ENCODE measurements at places on chromosomes 2 and 18.

DNA sequence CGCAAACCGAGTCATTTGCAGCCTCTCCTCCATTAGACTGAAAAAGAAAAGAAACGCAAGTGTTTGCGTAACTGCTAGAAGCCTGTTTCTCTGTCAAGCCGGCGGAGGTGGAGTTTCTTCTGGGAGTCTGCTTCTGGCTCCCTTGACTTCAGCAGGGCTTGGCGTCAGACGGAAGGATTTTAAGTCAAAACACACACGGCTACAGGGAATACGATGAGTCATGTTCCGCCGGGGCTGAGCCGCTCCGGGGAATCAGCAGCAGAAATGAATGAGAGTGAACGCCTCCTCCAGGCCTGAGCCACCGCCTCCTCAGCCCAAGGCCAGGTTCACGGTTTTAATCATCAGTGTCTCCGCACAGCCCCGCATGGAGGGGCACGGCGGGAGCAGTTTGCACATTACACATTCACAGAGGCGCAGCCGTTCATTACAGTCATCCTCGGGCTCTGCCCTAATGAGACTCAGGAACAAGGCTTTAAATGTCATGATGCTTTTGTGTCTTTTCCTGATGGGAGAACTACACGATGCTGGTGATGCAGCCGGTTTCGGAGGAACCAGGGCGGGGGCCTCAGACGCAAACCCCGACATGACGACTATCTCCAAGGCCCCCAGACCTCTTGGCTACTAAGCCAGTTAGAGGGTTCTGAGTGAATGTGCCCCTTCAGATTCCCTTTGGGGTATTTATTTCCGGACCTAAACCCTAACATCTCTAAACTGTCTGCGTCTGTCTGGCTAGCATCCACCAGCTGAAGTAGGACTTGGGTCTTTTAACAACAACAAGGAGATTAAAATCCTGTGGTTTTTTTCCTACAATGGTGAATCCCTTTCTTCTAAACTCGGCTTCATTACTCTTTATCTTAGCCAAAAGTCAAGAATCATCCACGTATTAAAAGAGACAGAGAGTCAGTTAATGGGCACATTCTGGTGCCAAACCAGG, 11.1 kb upstream of the SCG2 start:
- no peak for DNase-seq

- DNase-seq: no peak
These were observed 79.3 kb downstream of the NABP1 start for GRCh38 chr2:191757208-191757607.

- DNase-seq: no peak
These were observed 46.3 kb upstream of the ITGB6 start for GRCh38 chr2:160246356-160246755.

GRCh38 chr2:32135409-32135808, 30.3 kb upstream of the SLC30A6 start:
- DNase-seq: no peak

DNA sequence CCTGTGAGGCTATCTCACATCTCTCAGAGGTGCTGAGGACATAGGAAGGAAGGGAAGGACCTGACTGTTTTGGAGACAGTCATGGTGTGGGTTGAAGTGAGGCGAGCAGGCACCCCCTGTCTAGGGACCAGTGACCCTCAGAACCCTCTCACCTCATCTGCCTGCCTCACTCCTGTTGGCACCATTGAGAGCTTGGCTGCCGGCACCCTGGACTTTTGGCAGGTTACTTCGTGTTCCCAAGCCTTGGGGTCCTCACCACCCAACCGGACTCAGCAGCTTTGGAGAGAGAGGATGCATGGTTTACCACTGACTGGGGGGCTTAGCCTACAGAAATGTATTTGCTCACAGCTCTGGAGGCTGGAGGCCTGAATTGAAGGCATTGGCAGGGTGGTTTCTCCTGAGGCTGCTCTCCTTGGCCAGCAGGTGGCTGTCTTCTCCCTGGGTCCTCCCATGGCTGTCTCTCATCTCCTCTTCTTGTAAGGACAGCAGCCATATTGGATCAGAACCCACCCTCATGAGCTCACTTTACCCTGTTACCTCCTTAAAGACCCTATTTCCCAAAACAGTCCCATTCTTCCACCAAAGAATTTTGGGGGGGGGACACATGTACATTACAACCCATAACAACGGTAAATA, 142.0 kb downstream of the TSN start:
- no peak for DNase-seq

- no peak for DNase-seq
These were observed 33.5 kb downstream of the DAPL1 start for GRCh38 chr2:158828378-158829164.

DNA sequence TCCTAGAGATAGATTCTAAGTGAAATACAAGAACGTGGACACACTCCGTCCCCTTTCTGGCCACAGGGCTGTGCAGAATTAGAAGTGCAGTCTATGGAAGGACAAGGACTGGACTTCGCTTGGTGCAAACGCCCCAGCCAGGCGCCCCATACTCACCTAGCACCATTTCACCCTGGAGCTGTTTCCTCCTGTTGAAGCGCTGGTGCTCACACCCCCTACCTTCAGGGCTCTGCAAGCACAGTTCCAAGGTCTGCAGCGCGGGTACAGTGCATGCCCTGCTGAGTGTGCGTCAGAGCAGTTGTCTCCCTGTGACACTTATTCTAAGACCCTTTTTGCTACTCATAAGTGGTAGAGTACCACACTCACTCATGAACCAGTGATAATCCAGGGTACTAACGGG, 3.0 kb downstream of the HPCAL1 start:
- DNase-seq: no peak

- no peak for DNase-seq
These were observed 1246.3 kb upstream of the PIK3C3 start for GRCh38 chr18:40708726-40709125.

- no peak for DNase-seq
These were observed 30.1 kb downstream of the SH2D6 start for GRCh38 chr2:85448461-85449213.

DNA sequence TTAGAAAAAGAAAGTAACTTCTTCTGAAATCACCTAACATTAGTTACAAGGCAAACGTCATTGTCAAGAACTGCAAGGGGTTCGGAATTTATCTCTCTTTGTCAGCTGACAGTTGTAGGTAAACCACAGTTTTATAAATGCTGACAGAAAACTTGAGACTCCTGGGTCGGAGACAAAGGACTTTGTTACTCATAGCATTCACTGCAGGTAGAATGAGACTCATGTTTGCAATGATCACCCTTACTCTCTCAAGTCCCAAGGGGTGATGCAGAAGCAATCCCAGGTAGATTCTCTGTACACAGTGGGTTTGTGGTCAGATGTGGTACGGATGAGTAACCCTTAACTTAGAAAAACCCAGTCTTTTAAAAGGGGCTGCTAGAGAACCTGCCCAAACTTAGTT, 757.8 kb downstream of the TRIB2 start:
- no peak for DNase-seq

DNA sequence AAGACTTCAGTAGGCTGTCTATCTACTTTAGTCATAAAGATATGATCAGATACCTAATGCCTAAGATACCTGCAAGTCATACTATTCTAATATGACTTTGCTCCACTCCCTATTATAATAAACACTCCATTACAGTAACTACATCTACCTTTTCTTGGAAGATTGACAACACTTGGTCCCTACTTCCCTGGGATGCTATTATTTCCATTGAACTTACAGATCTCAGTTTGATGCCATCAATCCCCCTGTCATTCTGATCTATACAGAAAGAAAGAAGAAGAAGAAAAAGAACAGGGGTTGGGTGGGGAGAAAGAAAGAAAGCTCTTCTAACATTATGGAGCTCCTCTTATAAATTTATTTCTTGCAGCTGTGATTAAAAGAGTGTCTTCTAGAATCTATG, 889.1 kb upstream of the NRXN1 start:
- no peak for DNase-seq

- DNase-seq: no peak
These were observed 40.6 kb upstream of the INHBB start for GRCh38 chr2:120305296-120305695.

GRCh38 chr2:30266051-30266621, 34.8 kb downstream of the LBH start:
- DNase-seq: no peak

GRCh38 chr18:8627107-8627472, 17.9 kb downstream of the RAB12 start:
- no peak for DNase-seq

DNA sequence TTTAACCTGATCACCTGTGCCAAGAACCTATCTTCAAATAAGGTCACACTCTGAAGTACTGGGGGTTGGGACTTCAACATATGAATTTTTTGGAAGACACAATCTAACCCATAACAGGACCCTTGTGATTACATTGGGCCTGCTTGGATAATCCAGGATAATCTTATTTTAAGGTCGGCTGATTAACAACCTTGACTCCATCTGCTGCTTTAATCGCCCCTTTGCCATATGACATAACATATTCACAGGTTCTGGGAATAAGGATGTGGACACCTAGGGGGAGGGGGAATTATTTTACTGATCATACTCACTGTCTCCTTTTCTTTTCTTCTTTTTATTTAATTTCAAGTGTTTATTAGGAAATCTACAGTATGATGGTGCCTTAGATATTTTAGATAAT, 34.8 kb downstream of the CDH20 start:
- DNase-seq: no peak

DNA sequence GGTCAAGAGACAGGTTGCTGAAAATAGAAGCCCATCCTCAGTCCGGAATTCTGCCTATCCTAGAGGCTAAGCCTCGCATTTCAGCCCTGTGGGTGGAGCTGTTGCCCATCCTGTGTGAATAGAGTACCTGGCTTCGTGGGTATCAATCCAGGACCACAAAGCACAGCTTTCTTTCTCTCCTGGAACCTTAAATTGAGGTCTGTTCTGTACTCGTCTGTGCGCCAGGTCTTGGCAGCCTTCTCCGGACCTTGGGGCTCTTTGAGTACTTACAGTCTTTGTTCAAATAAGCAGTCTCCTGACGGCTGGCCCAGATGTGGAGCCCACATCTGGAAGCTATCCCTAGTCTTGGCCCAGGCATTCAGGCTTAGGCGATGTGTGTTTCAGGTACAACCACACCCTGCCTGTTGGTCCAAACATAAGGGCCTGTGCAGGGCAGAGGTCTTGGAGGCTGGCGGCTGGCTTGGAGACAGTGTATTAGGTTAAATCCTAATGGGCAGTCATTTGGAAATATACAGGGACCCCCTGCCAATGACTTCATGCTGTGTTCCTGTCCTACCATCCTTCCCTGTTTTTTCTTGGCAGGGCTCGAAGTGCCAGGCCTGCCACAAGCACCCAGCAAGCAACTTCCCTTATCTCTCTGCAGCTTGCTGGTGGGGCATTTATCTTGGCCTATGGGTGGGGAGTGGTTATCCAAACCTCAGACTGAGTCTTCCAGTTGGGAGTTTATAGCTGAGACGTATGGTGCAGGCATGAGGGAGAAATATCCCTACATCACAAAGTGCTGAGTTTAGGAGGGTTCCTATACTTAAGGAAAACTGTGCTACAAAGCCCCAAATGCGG, 294.1 kb downstream of the BCL2 start:
- DNase-seq: no peak

DNA sequence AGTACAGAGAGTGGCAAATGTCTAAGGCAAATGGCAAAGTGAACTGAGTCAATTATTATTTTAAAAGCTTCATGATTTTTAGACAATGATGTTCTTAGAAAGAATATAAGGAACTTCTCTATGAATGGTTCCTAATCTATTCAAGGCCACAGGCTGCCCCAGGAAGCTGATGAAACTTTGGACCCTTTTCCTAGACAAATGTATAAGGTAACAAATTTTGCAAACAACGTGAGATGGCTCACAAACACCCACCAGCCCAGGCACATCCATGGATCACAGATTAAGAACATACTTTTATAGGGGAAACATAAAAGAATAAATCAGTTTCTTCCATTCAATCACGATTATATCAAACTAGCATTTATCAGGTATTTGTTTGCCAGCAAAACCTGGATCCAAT, 659.0 kb downstream of the IRS1 start:
- no peak for DNase-seq

DNA sequence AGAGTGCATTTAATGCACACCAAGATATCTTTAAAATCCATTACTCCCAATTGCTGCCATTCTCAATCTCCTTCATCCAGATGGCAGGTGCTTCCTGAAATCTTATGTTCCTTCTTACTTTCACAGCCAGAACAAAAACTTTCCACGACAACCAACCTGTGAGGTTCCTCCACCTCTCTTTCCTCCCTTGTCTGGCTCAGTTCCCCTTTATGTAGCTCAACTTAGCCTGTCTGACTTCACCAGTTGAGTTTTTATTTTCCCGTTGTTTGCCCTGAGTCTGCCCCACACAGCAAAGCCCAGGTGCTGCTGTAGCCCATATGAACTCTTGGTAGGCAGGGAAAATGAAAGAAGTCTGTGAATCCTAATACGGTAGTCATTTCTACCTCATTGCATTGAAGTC, 112.5 kb downstream of the MREG start:
- no peak for DNase-seq

- DNase-seq: no peak
These were observed 28.3 kb downstream of the MALT1 start for GRCh38 chr18:58699551-58699950.

DNA sequence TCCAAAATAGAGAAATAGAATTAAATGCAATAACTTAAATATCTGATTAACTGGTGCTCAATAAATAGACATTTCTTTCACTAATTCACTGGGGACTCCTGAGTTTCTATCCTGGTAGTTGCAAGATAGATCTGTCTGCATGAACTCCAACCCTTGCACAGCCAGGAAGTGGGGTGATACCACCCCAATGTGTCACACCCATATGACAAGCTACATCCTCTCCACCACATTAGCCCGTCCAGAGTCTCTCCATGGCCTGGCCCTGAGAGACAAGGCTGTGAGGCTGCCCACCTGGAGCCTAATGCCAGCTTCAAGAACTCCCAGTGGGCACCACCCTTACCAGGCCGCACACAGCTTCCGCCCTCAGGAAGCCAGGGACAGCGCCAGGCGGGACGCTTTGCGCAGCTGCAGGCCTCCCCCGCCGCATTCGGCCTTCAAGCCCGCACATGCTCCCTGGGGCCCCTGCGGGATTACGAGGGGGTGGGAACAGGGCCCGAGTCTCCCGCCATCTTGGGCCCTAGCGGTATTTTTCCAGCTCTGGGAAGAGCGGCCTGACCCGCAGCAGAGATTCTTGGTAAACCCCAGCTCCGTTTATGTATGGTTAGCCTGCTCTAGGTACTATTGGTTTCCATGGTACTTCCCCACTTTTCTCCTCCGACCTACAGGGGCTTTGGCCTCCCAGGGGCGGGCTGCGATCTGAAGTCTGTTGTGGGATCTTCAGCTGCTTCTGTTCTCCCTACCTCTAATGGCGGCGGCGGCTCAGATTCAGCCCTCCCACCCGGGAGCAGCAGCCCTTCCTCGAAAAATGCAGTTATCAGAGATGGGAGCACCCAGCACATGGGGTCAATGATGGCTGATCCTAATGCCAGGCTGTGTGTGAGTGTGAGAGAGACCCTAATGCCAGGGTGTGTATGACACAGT, at the start of gene TDRD15:
TSS of gene TDRD15 (plus strand) at position 496 of the 921 bp plus-strand sequence. CDS start 13,500 bp downstream, outside the sequence.
- DNase-seq: no peak

- DNase-seq: no peak
These were observed 44.6 kb downstream of the HAUS1 start for GRCh38 chr18:46148810-46149209.

DNA sequence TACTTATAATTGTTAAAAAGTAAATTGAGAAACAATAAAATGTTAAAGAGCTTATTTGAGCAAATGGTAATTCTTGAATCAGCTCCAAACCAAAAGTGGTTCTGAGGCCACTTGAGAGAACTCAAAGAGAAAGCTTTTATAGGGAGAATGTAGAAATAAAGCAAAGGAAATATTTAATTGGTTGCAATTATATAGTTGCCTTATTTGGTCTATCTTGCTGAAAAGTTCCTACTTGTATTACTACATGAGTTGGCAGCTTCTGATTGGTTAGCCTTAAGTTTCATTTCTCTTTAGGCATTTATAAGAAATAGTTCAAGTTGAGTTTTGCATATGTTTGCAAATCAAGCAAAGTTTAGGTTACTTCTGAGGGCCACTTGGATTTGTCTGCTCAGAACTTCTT, 38.1 kb downstream of the SCN2A start:
- no peak for DNase-seq

All from stimulated activated CD4-positive, alpha-beta T cell treated with anti-CD3 and anti-CD28 coated beads, Interleukin-1b, Interleukin-23, amount 100 ng/mL, for 24 hours (primary cell).